ENCODE measurements at places on chromosomes 11 and 22.

GRCh38 chr11:100861212-100861611 lies 174.1 kb downstream of the ARHGAP42 start:
- no peak for DNase-seq

DNA sequence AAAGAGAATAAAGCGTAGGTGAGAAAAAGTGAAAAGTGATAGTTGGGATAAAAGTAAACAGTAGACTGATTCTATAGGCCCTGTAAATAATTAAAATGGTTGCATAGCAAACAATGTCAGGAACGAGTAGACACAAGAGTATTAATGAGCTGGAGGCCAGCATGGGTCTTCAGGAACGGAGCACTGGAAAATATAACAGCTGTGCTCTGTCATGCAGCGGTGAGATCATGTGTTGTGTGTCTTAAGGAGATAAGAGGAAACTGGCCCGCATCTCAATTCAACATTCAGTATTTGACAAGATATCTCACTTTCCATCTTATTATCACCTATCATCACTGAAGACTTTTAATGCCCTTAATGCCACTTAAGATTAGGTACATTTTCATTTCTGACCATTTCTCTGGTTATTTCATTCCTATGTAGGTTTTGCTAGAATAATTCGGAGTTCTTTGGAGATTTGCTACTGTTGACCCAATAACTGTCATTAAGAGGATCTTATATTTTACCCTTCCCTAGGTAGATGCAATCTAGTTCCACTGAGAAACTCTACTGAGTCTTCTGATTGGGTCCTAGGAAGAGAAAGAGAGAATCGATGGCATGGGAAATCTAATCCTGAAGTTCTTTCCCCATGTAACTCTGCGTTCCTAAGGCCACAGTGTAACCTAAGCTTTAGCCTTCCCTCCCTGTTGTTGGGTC lies 35.5 kb upstream of the VWA5A start:
- DNase-seq = no peak

- no peak for DNase-seq
These were observed 26.6 kb downstream of the ATG16L2 start for GRCh38 chr11:72840780-72841179.

DNA sequence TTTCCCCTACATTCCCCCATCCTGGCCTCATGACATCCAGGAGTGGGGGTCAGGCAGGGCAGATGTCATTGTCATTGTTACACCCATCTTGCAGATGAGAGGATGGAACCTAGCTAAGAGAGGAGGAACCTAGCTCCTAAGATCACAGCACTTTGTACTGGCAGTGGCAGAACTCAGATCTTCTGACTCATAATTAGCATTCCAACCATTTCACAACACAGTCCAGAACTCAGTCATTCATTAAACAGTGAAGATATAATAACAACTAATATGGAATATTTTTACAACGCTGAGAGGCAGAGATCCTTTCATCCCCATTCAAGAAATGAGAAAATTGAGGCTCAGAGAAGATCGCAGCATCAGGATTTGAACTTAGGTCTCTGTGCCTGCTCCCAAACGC lies 127.8 kb downstream of the CHST1 start:
- no peak for DNase-seq

- no peak for DNase-seq
These were observed 31.9 kb downstream of the OPCML start for GRCh38 chr11:133500435-133500834.
